Astrocyte (in vitro differentiated cells and primary cell): ENCODE measurements at places on chromosomes 2 and 18. TPM values are rescaled to one million over a fixed set of nuclear protein-coding genes. Genes with fewer than 3 reads are reported as not detected.
A peak's percentile ranks its signal among the peaks of the same experiment; 100 is the strongest.

C2orf72 gene
- 0.84 and 1.0 TPM in 2 replicates for total RNA-seq

- no peak for DNase-seq
Observed at GRCh38 chr2:205076405-205076804, 531.1 kb downstream of the PARD3B start.

GKN1 gene
- total RNA-seq, result not detected in 2 replicates

GRCh38 chr2:65231121-65231520 lies 3.5 kb downstream of the ACTR2 start:
- DNase-seq, result peak; percentile 54

- peak; percentile 17 for DNase-seq
Observed at GRCh38 chr18:22005191-22005841, 164.1 kb upstream of the GATA6 start.

RAB1A gene
- 259 and 264 TPM in 2 replicates for total RNA-seq

REG1B gene
- not detected in 2 replicates for total RNA-seq

DNA sequence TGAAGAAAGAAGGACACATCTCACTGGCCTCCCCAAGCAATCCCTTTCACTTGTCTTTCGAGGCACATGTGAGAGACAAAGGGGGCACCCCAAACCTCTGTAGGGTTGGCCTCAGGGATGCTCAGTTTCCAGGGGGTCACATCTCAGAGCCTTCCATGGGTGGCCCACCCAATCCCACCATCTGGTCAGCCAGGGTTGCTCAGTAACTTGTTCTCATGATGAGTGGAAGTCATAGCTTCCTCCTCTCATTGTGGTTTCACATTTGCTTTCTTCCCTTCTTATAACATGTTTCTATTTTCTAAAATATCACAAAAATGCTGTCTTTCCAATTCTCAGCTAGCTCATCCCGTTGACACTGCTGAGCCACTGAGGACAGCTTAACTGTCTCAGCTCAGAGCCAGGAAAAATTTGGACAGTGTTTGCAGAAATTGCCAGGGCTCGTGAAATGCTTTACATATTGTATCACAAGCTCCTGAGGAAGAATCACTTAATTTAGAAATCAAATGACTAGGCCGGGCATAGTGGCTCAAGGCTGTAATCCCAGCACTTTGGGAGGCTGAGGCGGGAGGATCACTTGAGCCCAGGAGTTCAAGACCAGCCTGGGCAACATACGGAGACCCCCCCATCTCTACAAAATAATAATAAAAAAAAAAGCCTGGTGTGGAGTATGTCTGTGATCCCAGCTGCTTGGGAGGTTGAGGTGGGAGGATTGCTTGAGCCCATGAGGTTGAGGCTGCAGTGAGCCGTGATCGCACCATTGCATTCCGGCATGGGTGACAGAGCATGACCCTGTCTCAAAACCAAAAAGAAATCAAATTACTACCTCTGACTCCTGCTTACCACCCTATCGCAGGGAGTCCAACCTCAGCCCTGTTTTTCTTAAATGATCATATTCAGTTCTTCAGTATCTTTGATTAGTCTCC lies 129.3 kb downstream of the PRKCE start:
- DNase-seq, result no peak

- DNase-seq, result no peak
Observed at GRCh38 chr2:68789603-68790002, 55.0 kb downstream of the ARHGAP25 start.

GRCh38 chr2:164569378-164569777 lies 51.9 kb downstream of the GRB14 start:
- DNase-seq, result no peak

ACOXL gene
- 0.12 and 0.23 TPM in 2 replicates for total RNA-seq

DNA sequence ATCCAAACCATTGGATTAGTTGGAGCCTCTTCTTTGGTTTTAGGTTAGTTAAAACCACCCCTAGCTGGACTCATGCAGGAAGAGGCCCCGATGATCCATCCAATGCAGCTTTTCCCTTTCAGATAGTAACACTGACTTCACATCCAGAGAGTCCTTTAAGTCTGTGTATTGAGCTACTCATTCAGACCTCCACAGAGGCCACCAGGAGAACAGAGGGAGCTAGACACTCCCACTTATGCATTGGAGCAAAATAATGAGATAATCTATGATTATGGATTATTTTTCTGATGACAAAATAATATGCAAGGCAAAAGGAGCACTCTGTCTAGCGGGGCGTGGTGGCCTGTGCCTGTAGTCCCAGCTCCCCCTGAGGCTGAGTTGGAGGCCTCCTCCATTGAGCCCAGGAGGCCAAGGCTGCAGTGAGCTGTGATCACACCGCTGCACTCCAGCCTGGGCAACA lies 1.6 kb upstream of the ROCK2 start:
- no peak for DNase-seq

KLF7 gene
- 76.5 and 81.2 TPM in 2 replicates for total RNA-seq

GRCh38 chr2:97646977-97647376 lies 1.1 kb downstream of the COX5B start:
- DNase-seq, result no peak

MTERF4 gene
- total RNA-seq, result 23.6 and 26.3 TPM in 2 replicates

DNPEP gene
- 44.8 and 53.9 TPM in 2 replicates for total RNA-seq

CCDC121 gene
- total RNA-seq, result 1.2 and 1.6 TPM in 2 replicates

CHRNG gene
- not detected in 2 replicates for total RNA-seq

CXCR1 gene
- total RNA-seq, result not detected in 2 replicates

DNA sequence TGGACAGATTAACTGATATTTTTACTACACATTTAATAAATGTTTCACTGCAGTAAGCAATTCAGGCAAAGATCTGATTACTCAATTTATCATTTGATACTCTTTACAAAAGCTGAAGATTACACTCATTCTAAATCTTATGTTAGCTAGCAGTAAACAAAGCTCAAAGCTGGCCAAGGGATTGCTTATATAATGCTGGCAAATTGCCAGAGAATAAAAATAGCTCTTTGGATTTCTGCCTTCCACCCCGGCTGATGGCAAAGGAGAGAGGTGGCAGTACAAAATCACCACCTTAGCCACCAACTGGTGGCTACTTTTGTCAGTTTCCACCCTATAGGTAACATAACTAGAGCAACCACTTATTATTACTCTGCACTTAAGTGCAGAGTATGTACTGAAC lies 320.5 kb downstream of the FSIP2 start:
- no peak for DNase-seq

ST8SIA5 gene
- total RNA-seq, result 0.24 and 0.36 TPM in 2 replicates

GRCh38 chr2:130380096-130380934 lies 24.5 kb downstream of the PTPN18 start:
- DNase-seq, result no peak

ARL4C gene
- total RNA-seq, result 59.3 and 70.7 TPM in 2 replicates

ASB18 gene
- not detected in 2 replicates for total RNA-seq

DNA sequence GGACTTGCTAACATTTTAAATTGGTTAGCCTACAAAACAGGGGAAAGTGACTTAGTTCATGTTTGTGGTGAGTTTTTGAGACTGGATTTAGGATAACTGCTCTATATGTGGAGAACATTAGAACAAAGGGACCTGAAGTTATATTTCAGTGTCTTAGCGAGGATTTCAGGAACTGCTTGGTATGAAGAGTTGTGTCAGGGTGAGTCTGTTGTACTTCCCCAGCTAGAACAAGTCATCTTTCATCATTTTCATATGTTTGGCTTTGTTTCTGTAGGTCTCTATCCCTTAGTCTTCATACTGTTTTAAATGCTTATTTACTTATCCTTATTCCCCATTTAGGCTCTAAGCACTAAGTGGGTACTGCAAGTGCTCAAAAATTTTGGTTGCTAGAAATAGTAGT lies 41.9 kb downstream of the KCMF1 start:
- no peak for DNase-seq
